Activated T-helper 1 cell treated with anti-CD3 and anti-CD28 coated beads, Interleukin-2, amount 50 U/mL, for 16 hours (primary cell): ENCODE measurements at places on chromosomes 7 and 10.

GRCh38 chr10:26909753-26910152 lies 49.0 kb upstream of the ABI1 start:
- DNase-seq: no peak

DNA sequence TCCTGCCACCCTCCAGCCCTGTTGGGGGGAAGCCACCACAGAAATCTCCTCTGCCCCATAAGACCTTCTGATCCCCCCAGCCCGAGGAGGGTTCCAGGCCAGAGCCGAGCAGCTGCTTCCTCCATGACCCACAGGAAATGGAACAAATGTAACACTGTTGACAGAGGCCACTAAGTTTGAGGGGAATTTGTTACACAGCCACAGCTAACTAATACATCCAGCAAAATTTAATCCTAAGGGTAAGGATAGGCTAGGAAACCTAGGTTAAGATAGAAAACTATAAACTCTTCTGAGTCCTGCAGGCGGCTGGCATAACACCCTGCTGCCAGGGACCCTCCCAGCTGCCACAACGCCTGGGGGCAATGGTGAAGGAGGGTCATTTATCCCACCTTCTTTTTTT lies 66.8 kb upstream of the PDGFA start:
- no peak for DNase-seq

GRCh38 chr7:73969991-73970390 lies 58.0 kb upstream of the ELN start:
- no peak for DNase-seq

DNA sequence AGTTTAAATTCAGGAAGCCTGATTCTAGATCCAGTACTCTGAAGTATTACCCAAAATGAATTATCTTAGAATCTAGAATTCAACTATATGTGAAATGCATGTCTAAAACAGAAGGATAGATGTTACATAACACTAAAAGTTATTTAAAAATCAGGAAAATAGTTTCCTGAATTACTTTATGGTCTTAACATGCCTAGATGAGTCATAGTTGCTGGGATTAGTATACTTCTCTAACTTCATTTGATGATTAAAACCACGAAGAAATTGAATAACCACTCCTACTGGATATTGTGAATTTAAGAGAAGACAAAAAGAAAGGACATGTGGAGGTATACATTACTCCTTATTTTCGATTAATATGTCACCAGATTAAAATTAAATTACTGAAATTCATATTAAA lies 65.5 kb downstream of the ATAD1 start:
- DNase-seq: no peak

DNA sequence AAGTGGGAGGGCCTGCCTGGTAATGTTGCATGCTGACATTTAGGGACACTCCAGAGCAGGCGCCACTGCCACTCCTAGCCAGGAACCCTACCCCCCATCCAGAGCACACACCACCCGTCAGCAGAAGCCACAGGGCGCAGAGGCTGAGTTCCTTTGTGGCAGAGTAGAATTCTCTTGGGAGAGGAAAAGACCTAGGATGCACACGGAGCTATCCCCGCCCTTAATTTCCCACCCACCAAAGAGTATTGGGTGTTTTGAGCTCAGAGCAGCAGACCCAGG lies 702 bp upstream of the INSYN2A start:
- DNase-seq: no peak

GRCh38 chr10:21195252-21195651 lies 298.1 kb upstream of the NEBL start:
- DNase-seq: no peak

DNA sequence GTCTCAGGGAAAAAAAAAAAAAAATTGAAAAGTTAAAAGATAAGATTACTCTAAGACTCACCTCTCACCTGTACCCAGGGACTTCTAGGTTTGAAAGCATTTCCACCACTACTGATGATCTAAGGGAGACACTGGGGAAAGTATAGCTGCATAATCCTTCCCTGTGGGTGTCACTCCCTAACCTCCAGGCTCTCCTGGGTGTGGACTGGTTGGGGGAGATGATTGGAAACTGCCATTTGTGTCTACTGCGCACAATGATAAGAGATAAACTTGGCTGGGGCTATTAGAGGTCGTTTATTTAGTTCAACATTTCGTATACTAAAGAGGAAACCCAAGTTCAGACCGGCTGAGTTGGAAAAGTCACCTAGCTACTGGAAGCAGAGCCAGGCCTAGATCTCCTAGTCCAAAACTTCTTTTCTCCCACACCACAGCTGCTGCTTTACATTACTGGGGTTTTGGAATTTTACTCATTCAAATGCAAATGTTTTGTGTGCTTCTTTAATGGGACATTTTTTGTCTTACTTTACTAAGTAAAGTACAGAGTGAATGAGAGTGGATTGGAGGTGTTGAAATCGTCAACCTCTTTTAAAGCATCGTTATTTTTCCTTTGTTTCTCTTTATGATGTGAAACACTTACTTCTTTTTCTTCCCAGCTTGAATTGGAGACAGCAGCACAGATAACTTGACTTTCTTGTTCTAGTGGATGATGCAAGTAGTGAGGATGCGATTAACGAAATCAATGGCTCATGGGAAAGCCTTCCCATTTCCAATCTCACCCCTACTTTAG lies 22.3 kb upstream of the SEC61G start:
- DNase-seq: no peak

DNA sequence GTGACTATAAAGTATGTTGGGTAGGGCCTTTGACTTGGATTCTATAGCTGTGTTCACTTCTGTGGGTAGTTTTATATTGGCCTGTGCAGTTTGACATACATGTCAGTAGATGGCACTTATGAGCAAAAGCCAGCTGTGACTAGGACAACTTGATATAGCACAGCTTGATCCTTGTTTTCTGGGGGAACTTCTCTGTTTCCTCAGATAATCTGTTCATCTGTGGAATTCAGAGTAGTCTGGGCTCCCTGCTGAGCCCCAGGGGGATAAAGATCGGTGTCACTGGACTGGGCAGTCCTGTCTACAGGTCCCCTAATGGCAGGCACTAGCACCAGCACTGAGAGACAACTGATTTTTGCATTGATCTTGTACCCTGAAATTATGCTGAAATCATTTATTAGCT lies 25.4 kb downstream of the CYP2C9 start:
- DNase-seq: no peak

GRCh38 chr10:52951824-52952223 lies 179.2 kb upstream of the MBL2 start:
- DNase-seq: no peak

- DNase-seq: no peak
Measured at GRCh38 chr7:141475679-141476078, 75.5 kb upstream of the AGK start.

- DNase-seq: no peak
Measured at GRCh38 chr7:116702046-116702785, 30.2 kb downstream of the MET start.

GRCh38 chr10:62056698-62057097 lies 155.2 kb downstream of the ARID5B start:
- no peak for DNase-seq

GRCh38 chr10:1228467-1228975 lies 172.3 kb downstream of the WDR37 start:
- DNase-seq: no peak

DNA sequence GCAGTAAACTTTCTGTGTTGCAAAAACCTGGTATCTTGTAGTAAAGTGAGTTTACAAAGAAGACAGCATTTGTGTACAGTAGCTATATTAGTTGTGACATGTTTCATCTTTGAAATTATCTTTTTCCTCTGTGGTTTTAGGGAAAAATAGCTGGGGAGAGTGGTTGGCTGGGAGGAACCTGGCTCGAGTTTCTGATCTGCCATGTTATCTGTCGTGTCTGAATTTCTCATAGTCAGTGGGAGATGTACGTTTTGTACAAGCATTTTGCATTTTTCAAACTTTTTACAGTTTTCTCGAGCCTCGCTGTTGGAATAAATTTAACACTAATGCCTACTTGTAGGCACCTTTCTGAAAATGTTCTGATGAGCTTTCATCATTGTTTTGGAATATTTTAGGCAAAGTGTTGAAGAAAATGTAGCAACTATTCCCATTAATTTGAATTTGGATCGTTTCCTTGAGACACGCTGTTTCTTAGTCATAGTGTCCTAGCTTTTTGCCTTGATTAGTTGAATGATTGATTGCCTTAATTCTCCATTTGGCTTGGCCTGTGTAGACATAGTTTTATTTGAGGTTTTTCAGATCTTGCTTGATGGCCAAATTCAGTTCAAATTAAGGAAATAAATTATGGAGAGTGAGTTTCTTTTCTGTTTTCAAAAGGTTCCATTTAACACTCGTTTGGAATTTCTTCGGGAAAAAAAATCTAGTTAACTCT lies 65.1 kb downstream of the CAMK1D start:
- DNase-seq: no peak

- no peak for DNase-seq
Measured at GRCh38 chr7:55474944-55475854, 97.1 kb downstream of the VOPP1 start.
